ENCODE measurements at places on chromosomes 2 and 18. TPM values are rescaled to one million over a fixed set of nuclear protein-coding genes. Genes with fewer than 3 reads are reported as not detected.
A peak's percentile ranks its signal among the peaks of the same experiment; 100 is the strongest.

The ALPG gene
- total RNA-seq, result not detected

The MARCO gene
- total RNA-seq, result 0.66 TPM

The GPBAR1 gene
- 0.93 TPM for total RNA-seq

The OSBPL1A gene
- total RNA-seq, result 61.5 TPM

The CD207 gene
- total RNA-seq, result not detected

The OXER1 gene
- not detected for total RNA-seq

The NTSR2 gene
- not detected for total RNA-seq

The DSG1 gene
- total RNA-seq, result not detected

The DSEL gene
- total RNA-seq, result 2.5 TPM

The SRD5A2 gene
- total RNA-seq, result not detected

The KIF5C gene
- 2.6 TPM for total RNA-seq

The GKN1 gene
- not detected for total RNA-seq

The TFPI gene
- total RNA-seq, result 30.7 TPM

The MYO7B gene
- not detected for total RNA-seq

The HSPD1 gene
- total RNA-seq, result 104 TPM

The ECEL1 gene
- total RNA-seq, result 1.5 TPM

DNA sequence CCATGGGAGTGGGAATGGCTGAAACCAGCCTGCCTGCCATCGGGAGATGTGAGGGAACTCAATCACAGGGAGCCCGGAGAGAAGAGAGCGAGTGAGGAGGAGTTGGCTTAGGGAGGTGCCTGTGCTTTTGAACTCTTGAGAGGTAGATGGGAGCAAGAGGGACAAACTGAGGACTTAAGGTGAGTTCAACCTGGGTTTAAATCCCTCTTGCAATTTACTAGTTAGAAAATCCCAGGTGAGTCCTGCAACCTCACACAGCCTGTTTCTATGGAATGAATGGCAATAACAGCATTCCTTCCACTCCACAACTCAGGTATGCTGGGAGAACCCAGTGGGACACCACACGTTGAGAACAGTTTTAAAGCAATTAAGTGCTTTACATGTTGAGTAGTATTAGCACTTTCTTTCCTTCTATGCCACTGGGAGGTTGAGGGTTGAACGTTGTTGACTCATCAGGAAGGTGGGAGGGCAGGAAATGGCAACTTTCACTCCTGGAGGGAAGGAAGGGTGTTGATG, 57.3 kb downstream of the VIT start:
- no peak for DNase-seq
- no peaks in the 10 kb centered on the region for H3K4me1 ChIP-seq

GRCh38 chr2:88177556-88177955, 7.4 kb downstream of the THNSL2 start:
- H3K4me1 ChIP-seq, result peaks cover 43% of the 10 kb centered on the region
- H3K27ac ChIP-seq, result peak overlapping the region; percentile 96
- peaks cover 5% of the 10 kb centered on the region for H3K36me3 ChIP-seq
- DNase-seq, result no peak
- H3K27me3 ChIP-seq, result no peaks in the 10 kb centered on the region

- no peak overlapping the region for H3K27ac ChIP-seq
- no peaks in the 10 kb centered on the region for H3K36me3 ChIP-seq
- H3K4me1 ChIP-seq, result no peaks in the 10 kb centered on the region
- DNase-seq, result no peak
- H3K27me3 ChIP-seq, result no peaks in the 10 kb centered on the region
These were observed 80.9 kb downstream of the GCA start for GRCh38 chr2:162424816-162425215.

- no peak overlapping the region for H3K27ac ChIP-seq
- no peaks in the 10 kb centered on the region for H3K27me3 ChIP-seq
- no peak overlapping the region for H3K4me3 ChIP-seq
- no peak for DNase-seq
These were observed 966.3 kb upstream of the POU3F3 start for GRCh38 chr2:103887625-103888024.

GRCh38 chr2:164569378-164569777, 51.9 kb downstream of the GRB14 start:
- H3K27ac ChIP-seq, result no peak overlapping the region
- no peaks in the 10 kb centered on the region for H3K36me3 ChIP-seq
- no peak for DNase-seq
- H3K4me1 ChIP-seq, result no peaks in the 10 kb centered on the region
- no peaks in the 10 kb centered on the region for H3K27me3 ChIP-seq
- no peak overlapping the region for H3K4me3 ChIP-seq

- H3K4me3 ChIP-seq, result no peak overlapping the region
- no peak for DNase-seq
- H3K27me3 ChIP-seq, result no peaks in the 10 kb centered on the region
- H3K36me3 ChIP-seq, result no peaks in the 10 kb centered on the region
- no peaks in the 10 kb centered on the region for H3K4me1 ChIP-seq
These were observed 912.6 kb upstream of the FSHR start for GRCh38 chr2:50066873-50067272.

GRCh38 chr2:46236006-46236875, 61.0 kb upstream of the EPAS1 start:
- DNase-seq, result no peak
- no peaks in the 10 kb centered on the region for H3K27me3 ChIP-seq
- H3K4me1 ChIP-seq, result no peaks in the 10 kb centered on the region
- no peak overlapping the region for H3K27ac ChIP-seq
- no peak overlapping the region for H3K4me3 ChIP-seq
- H3K36me3 ChIP-seq, result no peaks in the 10 kb centered on the region

GRCh38 chr2:200525066-200525465, 941 bp upstream of the SGO2 start:
- peak overlapping the region; percentile 92 for H3K4me3 ChIP-seq
- H3K27ac ChIP-seq, result no peak overlapping the region
- no peaks in the 10 kb centered on the region for H3K36me3 ChIP-seq
- no peaks in the 10 kb centered on the region for H3K27me3 ChIP-seq
- DNase-seq, result no peak

DNA sequence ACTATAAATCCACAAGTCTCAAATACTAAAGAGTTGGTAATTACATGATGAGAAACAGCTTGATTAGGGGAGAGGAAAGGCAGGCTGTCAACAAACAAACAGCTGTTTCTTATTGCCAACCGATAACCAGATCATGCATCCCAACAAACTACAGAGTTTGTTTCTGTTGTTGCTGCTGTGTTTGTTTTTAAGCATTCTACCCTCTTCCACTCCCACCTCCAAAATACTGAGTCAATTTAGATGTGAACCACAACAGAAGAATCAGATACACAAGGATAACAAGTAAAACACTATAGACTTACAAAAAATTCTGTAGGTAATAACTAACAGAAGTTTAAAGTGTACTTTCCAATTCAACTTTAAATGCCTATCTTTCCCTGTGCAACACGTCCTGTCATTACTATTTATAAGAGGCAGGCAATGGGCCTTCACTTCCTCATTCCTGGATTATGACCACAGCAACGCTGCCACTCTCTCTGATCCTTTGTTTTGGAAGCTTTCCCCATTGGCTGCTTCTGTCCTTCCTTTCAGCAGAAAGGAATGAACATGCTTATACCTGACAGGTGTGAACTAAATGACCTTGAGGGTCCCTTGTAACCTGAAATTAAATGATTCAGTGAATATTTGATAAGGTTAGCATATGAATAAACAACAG, 152.0 kb downstream of the SRBD1 start:
- no peak overlapping the region for H3K27ac ChIP-seq
- no peak for DNase-seq
- no peaks in the 10 kb centered on the region for H3K36me3 ChIP-seq
- no peak overlapping the region for H3K4me3 ChIP-seq
- peaks cover 8% of the 10 kb centered on the region for H3K4me1 ChIP-seq

DNA sequence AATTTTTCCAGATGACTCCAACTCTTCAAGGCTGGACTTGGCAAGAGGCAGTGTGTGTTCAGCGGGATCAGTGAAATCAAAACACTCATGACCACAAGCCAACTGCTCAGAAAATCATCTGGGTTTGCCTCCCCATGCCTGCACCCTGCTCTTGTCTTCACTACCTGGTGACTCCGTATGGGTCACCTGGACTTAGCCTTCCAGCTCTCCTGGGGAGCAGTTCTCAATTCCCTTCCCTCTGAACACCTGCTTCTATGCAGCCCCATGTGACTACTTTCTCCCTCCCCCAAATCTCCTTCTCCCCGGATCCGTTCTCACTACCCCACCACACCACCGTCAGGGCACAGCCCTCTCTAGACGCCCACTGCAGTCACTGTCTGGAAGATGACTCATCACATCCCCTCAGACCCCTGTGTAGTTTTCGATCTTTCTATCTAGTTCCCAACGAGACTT, 130.2 kb upstream of the ID2 start:
- no peaks in the 10 kb centered on the region for H3K4me1 ChIP-seq
- H3K27ac ChIP-seq, result no peak overlapping the region
- no peaks in the 10 kb centered on the region for H3K27me3 ChIP-seq
- H3K36me3 ChIP-seq, result no peaks in the 10 kb centered on the region
- no peak overlapping the region for H3K4me3 ChIP-seq

GRCh38 chr2:229815858-229816257, 101.5 kb upstream of the DNER start:
- no peaks in the 10 kb centered on the region for H3K27me3 ChIP-seq
- H3K27ac ChIP-seq, result no peak overlapping the region
- H3K36me3 ChIP-seq, result peaks cover 53% of the 10 kb centered on the region

DNA sequence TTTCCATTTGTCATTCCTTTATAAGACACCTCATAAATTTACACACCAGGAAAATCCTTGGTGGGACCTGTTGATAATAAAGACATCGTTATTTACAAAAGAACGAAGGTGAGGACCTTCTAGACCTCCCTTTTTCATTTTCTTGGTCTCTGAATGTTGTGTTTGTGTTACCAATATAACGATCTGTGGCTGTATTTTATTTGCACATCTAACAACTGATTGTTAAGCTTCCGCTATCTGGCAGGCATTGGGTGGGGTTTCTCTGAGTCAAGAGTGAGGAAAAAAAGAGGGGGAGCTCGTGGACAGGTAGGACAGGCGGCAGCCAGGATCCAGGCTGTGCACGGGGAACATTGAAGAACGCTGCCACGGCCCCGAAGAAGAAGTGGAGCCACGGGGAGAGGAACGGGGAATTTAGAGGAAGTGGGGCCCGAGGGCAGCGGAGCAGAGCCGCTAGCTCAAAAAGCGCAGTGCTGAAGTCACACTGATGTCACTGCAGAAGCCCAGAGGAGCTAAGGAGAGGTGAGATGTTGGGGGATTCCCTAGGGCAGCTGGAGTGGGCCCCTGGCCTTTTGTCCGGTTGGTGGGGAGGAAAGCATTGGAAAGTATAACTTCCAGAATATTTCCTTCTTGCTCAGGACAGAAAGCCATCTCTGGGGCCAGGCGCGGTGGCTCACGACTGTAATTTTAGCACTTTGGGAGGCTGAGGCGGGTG, 20.9 kb upstream of the DNMT3A start:
- peak overlapping the region; percentile 55 for H3K4me3 ChIP-seq
- DNase-seq, result no peak
- no peaks in the 10 kb centered on the region for H3K36me3 ChIP-seq
- peak overlapping the region; percentile 68 for H3K27ac ChIP-seq

GRCh38 chr2:189762229-189762550, 402 bp downstream of the OSGEPL1 start:
- H3K4me3 ChIP-seq, result peak overlapping the region; percentile 59
- H3K36me3 ChIP-seq, result peaks cover 6% of the 10 kb centered on the region
- peaks cover 23% of the 10 kb centered on the region for H3K4me1 ChIP-seq
- no peaks in the 10 kb centered on the region for H3K27me3 ChIP-seq
- H3K27ac ChIP-seq, result peak overlapping the region; percentile 88

DNA sequence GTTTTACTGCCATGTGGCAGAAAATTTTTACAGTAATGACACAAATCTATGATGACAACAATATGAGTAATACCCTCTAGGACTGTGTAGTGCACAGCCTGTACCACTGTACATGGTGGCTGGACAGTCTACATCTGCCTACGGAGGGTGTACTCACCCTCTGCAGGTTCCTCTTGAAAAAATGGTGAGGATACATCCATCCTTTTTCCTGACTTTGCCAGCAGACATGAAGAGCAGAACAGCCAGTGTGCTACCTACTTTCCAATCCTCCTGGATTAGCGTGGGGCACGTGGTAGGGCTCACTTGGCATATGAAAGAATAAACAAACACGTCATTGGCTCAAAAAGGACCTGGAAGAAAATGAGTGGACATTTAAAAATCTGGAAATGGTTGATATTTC, 62.6 kb downstream of the TRPM8 start:
- H3K27ac ChIP-seq, result no peak overlapping the region
- no peak for DNase-seq
- no peaks in the 10 kb centered on the region for H3K27me3 ChIP-seq
- no peaks in the 10 kb centered on the region for H3K36me3 ChIP-seq
- H3K4me3 ChIP-seq, result no peak overlapping the region

DNA sequence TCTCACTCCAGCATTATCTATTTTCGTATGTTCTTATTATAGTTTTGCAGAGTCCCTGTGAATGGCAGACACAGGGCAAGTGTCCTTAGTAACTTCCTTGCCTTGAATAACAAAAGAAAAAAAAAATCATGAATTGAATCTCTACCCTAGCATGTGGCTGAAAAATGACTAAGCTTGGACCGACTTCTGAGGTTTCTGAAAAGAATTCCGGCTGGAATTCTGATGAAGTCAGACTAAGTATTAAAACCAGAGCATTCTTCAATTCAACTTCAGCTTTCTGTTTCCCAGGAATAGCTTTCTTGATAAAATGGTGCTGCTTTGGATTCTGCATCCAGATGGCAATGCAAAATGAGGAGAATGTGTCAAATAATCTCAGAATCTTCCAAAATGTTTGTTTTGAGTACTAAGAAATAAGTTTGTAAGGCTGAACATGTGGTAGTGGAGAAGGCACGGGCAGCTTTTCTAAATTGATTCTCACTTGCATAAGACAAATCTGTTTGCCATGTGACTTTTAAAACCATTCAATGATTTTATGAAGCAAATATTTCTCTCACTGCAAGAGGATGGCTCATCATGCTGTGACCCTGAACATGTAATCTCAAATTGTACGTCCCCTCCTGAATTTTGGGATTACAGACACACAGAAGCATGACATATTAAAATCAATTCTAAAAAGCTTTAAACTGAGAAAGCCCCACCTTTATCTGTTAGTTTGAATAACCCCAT, 1462.8 kb upstream of the LRRTM1 start:
- no peak for DNase-seq
- no peaks in the 10 kb centered on the region for H3K4me1 ChIP-seq
- H3K36me3 ChIP-seq, result no peaks in the 10 kb centered on the region
- H3K27me3 ChIP-seq, result no peaks in the 10 kb centered on the region
- no peak overlapping the region for H3K27ac ChIP-seq
- H3K4me3 ChIP-seq, result no peak overlapping the region

DNA sequence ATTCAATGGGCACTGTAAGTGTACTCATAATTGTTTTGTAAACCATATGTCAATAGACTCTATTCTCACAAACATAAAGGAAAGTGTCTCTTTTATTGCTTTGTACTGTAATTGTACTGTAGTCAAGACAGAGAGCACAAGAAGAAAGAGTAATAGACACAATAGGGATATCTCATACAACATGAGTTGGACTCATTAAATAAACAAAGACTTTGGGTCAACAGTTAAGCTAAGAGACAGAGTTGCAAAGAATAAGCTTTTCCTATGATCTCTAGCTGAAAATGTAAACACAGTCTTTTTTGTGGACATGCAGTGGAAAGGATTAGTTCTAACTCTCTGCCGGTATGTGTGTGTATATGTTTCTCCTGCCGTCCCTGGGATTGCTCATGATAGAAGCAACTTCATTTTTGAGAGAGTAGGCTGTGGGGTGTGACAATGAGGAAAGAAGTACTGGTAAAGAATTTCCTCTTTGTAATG, 13.9 kb upstream of the KYNU start:
- H3K27me3 ChIP-seq, result no peaks in the 10 kb centered on the region
- no peak for DNase-seq
- no peak overlapping the region for H3K27ac ChIP-seq
- no peaks in the 10 kb centered on the region for H3K36me3 ChIP-seq
- H3K4me1 ChIP-seq, result no peaks in the 10 kb centered on the region

- no peaks in the 10 kb centered on the region for H3K36me3 ChIP-seq
- peaks cover 14% of the 10 kb centered on the region for H3K4me1 ChIP-seq
- peak overlapping the region; percentile 51 for H3K27ac ChIP-seq
- H3K27me3 ChIP-seq, result no peaks in the 10 kb centered on the region
- H3K4me3 ChIP-seq, result no peak overlapping the region
These were observed 52.5 kb downstream of the FECH start for GRCh38 chr18:57533868-57534510.
